Activated CD4-positive, alpha-beta T cell treated with anti-CD3 and anti-CD28 coated beads for 48 hours (primary cell): ENCODE measurements at places on chromosomes 7 and 10.

- peak; percentile 53 for DNase-seq
Measured at GRCh38 chr10:45470098-45471012, 96.3 kb downstream of the ALOX5 start.

DNA sequence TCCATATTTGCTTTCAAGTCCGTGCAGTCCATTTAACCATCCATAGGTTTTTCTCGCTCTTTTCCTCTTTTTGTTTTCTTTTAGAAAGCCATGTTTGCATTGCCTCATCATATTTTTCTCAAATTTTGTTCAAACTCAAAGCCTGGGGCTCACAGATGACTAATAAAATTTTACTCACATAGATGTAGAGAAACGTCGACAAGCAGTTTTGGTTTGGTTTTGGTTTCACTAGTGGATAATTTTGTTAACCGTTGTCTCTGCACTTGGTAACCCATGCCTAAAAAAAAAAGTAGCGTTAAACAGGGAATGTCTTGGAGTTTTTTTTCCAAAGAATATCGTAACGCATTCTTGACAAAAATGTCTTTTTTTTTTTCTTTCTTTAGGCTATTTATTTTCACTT lies 344.2 kb upstream of the GALNT17 start:
- DNase-seq = no peak

- DNase-seq = no peak
Measured at GRCh38 chr7:35482231-35482630, 212.7 kb downstream of the HERPUD2 start.

DNA sequence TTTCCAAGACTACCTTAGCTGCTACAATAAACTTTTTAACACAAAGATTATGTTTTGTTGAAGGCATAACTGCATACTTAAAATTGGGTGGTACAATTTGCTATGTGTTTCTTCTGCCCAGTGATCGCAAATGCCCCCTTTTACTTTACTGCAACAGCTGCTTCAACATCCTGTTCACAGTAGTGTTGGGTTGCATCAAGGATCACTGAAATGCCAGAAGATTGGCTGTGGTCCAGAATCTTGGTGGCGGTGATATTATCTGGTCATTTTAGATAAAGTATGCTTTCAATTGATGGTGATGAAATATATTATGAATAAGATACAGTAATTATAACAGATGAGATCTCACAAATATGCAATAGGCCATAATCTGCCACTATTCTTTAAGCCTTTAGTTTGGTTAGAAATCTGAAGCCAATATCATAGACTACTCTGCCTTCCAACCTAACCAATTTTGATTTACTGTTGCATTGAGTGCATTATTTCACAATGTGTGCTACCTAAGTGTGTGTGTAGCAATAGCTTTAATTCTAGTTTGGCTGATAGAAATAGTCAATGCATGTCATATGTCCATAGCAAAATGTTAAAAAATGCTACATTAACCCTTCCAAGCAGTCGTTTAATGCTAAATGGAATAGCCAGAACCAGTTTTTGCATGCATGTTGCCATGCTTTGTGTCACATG lies 29.8 kb upstream of the ING3 start:
- no peak for DNase-seq

GRCh38 chr10:19930936-19931893 lies 115.0 kb downstream of the PLXDC2 start:
- no peak for DNase-seq

DNA sequence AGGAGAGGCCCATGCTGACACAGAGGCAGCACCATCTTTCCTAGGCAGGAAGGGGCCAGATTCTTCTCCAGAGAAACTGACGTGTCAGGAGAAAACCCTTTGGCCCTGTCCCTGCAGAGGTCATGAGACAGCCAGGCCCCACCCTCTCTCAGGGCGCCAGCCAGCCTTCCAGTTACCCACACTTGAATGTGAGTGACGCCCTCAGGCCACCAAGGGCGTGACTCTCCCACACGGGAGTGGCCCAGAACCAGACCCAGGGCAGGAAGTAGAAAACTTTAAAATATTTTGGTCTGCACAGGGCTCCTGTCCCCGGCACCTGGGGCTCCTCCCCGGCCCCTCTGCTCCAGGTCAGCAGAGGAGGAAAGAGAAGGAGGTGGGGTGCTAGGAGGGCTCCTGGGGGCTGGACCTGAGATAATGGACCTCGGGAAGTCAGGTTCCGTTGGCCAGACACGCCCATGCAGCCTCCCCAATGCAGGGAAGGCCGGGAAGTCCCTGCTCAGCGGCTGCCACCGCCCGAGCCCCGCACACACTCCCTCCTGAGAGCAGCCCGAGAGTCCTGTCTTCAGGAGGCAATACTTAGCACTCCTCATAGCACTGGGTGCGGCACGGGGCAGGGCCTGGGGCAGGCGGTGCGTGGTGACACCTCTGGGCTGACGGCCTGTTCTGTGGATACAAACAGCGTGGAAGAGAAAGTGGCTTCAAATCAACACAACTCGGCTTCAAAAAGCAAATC lies 67.0 kb upstream of the CFAP46 start:
- DNase-seq = no peak

- DNase-seq = no peak
Measured at GRCh38 chr7:142720172-142720773, 29.0 kb upstream of the PRSS1 start.

GRCh38 chr7:102425639-102426267 lies 7.6 kb upstream of the ORAI2 start:
- peak; percentile 86 for DNase-seq
